ENCODE measurements at places on chromosomes 5 and 9.

GRCh38 chr9:122040561-122041242 lies 52.4 kb downstream of the TTLL11 start:
- DNase-seq: no peak

DNA sequence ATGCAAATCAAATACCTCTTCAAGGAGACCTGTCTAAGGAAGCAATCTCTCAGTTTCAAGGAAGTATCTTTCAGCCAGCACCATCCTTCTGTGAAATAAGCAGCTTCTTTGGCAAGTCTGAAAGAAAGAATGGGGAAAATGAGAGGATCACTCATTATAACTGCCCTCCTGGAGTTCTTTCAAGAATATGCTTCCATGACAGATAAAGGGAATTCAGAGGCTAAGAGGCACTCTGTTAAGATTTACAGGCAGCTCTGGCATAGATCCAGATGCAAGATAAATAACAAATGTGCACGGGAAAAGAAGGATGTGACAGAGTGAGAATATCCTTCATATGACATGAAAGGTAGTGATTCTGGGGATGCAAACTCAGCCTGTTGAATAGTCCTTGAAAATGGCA lies 348.2 kb upstream of the CCNG1 start:
- no peak for DNase-seq

- DNase-seq: peak; percentile 4
Observed at GRCh38 chr9:35415402-35416097, 74.4 kb upstream of the RUSC2 start.

DNA sequence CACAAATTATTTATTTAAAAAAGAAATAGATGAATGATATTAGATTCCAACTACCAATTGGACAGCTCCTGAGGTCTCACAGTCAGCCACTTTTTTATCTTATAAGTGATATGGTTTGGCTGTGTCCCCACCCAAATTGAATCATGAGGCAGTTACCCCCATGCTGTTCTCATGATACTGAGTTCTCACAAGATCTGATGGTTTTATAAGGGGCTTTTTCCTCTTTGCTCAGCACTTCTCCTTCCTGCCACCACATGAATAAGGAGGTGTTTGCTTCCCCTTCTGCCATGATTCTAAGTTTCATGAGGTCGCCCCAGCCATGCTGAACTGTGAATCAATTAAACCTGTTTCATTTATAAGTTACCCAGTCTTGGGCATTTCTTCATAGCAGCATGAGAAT lies 12.9 kb downstream of the NLN start:
- no peak for DNase-seq

- no peak for DNase-seq
Observed at GRCh38 chr9:121252104-121252851, 15.7 kb upstream of the GSN start.

DNA sequence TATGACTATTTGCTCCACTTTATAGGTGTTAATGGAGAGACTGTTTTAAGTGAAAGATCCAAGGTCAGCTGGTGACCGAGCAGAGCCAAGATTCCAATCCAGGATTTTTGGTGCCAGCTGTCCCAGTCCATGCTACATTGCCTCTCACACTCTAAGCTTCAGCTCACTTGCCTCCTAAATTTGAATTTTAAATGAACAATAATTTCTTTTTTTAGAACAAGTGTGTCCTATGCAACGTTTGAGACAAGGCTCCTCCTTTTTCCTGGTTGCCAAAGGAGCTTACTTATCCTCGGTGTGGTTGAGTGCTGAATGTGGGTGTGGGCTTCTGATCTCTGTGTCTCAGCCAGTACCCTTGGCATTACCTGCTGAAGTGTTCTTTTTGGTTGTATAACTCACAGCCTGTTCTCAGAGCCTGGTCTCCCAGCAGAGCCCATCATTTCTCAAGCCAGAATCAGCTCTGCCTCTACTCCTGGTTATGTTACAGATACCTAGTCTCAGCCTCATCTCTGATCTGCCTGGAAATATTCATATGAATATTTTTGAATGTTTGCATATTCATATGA lies 4.0 kb upstream of the PRRC1 start:
- no peak for DNase-seq

GRCh38 chr5:73940026-73940425 lies 314.0 kb downstream of the ARHGEF28 start:
- no peak for DNase-seq

DNA sequence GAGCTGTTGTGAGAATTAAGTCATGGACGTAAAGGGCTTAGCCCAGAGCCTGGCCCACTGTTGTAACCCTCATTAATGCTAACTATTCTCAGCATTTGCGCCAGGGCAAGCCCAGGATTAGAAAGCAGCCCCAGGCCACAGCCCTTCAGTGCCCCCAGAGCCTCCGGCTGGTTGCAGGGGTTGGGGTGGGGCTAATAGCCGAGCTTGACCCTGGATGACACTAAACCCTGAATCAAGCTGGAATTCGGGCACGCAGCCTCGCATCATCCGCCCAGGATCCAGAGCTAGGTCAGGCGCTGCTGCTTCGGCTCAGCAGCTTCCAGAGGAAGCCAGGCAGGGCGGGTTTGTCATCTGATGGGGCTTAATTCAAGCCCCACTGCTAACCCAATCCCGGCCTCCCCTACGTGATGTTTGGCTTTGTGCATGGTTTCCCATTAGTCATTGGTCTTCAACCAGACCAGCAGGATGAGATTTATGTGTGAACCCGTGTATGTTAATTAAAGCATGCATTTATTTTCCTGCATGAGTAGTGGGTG lies 1.2 kb upstream of the MEGF9 start:
- peak; percentile 95 for DNase-seq

DNA sequence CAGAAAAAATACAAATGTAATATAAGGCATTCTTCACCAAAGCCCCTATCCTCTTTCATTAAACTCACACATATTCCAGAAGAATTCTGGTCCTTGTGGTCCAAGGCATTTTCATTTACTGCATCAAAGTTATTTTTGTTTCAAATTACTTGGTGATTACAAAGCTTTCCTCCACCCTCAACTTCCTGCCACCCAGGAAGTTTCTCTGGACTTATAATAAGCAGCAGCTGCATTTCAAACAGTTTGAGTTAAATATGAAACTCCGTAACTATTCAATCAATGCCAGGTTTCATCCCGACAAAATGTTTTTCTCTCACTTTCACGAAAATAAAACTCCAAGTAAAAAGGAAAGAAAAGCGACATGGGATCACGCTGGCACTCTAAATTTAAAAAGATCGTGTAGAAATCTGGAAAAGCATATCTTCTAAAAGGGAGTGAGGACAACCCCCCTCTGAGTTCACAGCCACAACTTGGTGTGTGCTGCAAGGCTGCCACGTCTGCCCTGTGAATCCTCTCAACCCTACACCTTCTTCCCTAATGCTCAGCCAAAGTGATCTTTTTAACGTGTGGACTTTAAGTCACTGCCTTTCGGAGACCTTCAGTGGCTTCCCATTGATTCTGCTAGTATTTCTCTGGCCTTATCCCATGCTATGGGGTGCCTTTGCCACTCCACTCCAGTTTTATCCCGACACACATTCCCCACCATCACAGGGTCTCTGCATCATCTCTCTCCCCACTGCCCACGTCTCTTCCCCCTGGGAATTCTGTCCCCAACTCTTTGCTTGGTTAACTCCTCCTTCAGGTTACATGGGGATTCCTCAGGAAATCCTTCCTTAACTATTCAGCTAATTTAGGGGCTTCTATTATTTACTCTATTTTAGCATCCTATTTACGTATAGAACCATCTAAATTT lies 91.1 kb upstream of the CER1 start:
- no peak for DNase-seq

GRCh38 chr5:154241021-154241420 lies 50.5 kb downstream of the GALNT10 start:
- DNase-seq: peak; percentile 60

DNA sequence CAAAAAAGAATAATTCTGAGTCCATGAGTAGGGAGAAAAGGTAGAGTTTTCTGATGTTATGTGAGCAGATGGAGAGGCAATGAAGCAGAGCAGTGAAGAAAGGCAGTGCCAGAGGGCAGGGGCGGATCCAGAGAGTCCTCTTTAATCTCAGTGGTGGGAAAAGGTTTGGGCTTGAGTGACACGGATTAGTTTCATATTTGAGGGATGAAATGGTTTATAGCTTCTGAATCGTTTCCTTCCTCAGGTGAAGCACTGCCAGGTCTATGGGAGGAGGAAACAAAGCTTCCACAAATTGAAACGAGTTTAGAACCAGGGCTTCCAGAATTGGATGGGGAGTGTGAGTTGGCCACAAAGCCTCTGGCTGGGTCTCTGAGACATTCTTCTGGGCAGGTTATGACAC lies 517.0 kb upstream of the PAPPA start:
- peak; percentile 47 for DNase-seq

DNA sequence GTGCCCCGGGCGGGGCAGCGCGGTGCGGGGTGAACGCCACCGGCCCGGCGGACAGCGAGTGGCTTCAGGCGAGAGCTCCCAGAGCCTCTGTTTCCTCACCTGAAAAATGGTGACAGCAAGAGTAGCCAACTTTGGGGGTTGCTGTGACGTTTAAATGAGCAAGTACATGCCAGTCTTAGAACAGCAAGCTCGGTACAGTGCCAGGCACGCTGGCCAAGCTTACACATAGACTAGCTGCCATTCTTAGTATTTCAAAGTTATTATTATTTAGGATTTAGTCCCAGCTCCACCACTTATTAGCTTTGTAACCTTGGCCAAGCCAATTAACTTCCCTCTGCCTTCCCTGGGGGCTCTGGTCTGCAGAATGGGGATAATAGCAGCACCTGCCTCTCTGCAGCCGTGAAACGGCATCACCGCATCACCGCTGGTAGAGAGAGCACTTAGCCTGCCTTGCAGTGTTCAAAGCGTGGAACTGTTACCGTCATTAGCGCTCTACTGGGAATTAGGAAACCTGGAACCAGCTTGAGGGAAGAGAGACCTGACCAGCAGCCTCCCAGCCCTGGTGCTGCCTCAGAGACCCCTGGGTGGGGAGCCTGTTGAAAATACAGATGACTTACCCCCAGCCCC lies at the start of gene C9orf50:
Gene C9orf50 (minus strand): TSS at position 433 of the 627 bp plus-strand sequence. CDS start 527 bp downstream, outside the sequence.
- DNase-seq: peak; percentile 74
